ENCODE measurements at places on chromosomes 7 and 10.

DNA sequence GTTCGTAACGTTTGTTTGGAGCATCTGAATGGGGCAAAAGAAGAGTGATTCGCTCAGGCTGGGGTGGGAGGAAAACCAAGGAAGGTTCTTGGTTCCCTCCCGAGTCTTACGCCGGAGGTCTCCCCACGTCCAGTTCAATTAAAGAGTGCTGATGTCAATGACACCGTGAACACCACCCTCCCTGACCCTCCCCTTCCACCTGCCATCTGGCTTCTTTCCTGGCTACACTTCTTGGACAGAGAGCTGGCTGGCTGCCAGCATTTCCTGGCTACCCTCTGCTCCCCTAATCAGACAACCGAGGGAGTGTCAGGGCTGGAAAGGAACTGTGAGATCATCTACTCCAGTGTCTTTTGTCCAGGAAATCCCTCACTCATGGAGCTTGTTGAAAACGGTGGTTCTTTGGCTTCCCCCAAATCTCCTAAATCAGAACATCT is 24.1 kb upstream of the FFAR4 start:
- peak; percentile 81 for DNase-seq

GRCh38 chr7:26237035-26237807 is 35.7 kb downstream of the CBX3 start:
- no peak for DNase-seq

GRCh38 chr7:44196450-44196872 is 4.3 kb upstream of the YKT6 start:
- no peak for DNase-seq

DNA sequence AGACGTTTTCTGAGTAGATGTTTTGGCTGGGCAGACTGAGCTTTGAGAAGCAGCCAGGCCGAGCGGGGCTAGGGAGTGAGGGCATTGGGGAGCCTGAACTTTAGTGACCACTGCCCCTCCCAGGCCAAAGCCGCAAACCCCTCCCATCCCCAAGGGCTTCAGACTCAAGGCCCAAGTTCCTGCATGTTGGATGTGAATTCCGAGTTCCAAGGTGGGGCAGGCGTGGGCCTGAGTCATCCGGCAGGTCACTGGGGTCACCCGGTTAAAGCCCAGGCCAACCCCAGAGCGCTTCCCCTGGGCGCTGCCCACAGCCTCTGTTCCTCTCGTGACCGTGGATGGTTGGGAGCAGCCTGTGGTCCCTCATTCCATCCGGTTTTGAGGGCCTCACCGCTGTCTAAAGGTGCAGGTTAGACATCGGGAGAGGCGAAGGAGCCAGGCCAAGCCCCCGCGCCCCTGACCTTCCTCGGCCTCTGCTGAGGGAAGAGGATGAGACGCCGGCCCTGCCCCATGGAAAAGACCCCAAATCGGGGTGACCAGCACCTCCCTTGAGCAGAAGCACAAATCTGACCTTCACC is 6.9 kb upstream of the PDGFA start:
- DNase-seq, result no peak

GRCh38 chr10:132722394-132723329 is 63.3 kb downstream of the NKX6-2 start:
- DNase-seq, result no peak

DNA sequence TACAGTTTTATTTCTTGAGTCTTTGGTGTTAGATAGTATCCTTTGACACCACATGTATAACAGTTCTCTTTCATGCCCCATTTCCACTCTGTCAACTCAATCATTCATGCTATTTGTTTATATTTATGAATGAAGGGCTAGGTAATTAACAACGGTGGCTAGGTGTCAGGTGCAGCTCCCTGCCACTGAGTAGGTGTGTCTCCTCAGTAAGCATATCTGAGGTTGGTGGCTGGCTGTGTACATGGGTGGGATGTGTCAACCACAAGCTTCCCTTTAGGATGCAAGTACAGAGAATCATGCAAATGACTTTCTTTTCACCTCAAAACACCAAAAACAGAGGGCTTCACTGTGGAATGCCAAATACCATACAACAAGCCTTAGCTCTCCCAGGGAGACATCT is 83.4 kb downstream of the ZNF365 start:
- DNase-seq, result no peak

GRCh38 chr10:21368022-21368582 is 157.4 kb downstream of the SKIDA1 start:
- DNase-seq, result no peak

- peak; percentile 67 for DNase-seq
Measured at GRCh38 chr7:6650521-6651011, 13.4 kb downstream of the ZNF316 start.

DNA sequence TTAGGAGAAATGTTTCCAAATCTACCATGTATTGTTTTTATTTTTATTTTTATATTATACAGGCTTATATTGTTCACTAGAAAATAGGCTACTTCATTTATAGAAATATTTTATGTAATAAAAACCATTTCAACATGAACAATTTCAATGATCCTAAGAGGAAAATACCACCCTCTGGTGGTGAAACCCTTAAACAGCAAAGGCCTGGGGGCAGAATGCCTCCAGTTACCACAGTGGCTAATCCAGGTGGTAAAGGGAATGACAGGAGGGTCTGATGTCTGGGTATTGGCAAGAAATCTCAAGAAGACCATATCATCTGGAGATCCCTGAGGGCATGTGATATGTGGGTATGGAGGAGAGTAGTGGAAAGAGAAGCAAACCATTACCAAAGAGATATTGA is 19.3 kb downstream of the MACC1 start:
- DNase-seq, result no peak

DNA sequence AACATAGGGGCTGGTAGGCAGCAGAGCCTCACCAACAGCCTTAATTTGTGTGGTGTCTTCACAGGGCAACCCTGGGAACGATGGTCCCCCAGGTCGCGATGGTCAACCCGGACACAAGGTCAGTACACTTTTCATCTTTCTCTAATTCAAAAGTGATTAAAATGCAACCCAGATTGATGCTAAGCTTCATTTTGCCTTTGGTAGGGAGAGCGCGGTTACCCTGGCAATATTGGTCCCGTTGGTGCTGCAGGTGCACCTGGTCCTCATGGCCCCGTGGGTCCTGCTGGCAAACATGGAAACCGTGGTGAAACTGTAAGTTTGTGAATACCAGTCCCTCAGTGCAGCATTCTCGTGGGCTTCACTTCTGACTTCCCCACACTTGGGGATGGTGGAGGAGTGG is 30.9 kb downstream of the COL1A2 start:
- no peak for DNase-seq

DNA sequence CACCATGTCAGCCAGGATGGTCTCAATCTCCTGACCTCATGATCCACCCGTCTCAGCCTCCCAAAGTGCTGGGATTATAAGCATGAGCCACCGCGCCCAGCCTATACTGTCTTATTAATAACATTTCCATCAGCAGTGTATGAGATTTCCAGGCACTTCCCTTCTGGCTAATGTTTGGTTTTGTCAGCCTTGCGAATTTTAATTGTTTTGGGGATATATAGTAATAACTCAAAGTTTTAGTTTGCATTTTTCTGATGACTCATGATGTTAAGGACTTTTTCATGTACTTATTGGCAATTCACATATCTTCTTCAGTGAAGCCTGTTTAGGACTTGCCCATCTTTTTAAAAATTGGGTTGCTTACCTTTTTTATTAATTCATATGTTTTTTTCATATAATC is 76.0 kb downstream of the TMEM270 start:
- no peak for DNase-seq

GRCh38 chr10:75782463-75783248 is 351.2 kb downstream of the LRMDA start:
- DNase-seq, result no peak

DNA sequence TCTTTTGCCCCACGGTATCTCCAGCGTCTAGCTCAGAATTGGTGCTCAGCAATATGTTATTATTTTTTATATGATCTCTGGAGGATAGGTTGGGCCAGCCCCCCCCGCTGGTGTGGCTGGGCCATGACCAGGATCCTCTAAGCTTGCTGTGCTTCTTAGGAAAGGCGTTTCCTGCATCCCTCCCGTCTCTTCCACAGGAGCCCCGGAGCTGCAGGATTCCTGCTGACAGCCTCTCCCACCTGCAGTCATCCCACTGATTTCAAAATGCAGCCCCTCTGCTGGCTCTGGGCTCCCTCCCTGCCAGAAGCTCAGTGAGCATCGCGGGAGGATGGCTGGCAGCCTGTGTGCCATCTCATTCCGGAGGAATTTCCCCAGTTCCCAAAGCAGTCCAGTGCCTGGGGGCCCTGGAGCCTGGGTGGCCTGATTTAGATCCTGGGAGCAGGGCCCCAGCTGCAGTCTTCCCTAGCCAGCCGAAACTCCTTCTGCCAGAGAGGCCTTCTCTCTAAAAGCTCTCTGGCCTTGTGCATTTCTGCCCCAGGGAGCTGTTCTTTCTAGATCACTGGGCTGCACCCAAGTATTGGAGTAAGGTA is 21.8 kb upstream of the GOLGA7B start:
- peak; percentile 53 for DNase-seq

GRCh38 chr10:62735464-62736167 is 68.9 kb upstream of the ADO start:
- DNase-seq, result no peak

GRCh38 chr7:74612015-74612829 is 45.3 kb upstream of the GTF2I start:
- no peak for DNase-seq

- no peak for DNase-seq
Measured at GRCh38 chr10:33212061-33212748, 122.3 kb downstream of the NRP1 start.

GRCh38 chr10:113538151-113538550 is 14.7 kb upstream of the HABP2 start:
- DNase-seq, result no peak

DNA sequence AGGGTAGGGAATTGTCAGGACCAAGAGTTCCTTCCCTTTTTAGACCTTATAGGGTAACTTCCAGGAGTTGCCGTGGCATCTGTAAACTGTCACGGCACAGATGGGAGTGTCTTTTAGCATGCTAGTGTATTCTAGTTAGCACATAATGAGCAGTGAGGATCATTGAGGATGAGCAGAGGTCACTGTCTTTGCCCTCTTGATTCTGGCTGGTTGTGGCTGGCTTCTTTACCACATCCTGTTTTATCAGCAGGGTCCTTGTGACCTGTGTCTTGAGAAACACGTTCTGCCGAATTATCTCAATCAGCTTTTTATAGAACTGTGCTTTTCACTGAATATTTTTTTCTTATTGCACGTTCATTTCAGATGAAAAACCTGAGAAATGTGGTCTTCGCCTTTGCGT is 41.5 kb downstream of the MINPP1 start:
- peak; percentile 52 for DNase-seq

DNA sequence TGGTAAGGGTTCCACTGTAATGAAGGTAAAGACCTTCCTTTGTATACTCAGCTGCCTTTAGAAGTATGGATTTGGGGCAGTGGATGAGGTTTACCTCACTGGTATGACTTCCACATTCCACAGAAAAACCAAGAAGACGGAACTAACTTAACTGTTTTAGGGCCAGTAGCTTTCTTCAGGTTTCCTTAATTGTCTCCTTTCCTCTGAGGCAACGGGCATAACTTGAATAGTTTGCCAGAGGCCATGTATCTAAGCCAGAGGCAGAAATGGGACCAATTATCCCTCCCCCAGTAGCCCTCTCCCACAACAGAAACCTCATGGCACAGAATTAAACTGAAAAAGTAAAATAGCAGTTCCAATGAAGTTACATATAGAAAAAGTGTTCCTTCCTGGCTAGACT is 281.7 kb downstream of the PHTF2 start:
- DNase-seq, result no peak

GRCh38 chr7:112790586-112791003 is 402 bp upstream of the TMEM168 start:
- DNase-seq, result no peak

DNA sequence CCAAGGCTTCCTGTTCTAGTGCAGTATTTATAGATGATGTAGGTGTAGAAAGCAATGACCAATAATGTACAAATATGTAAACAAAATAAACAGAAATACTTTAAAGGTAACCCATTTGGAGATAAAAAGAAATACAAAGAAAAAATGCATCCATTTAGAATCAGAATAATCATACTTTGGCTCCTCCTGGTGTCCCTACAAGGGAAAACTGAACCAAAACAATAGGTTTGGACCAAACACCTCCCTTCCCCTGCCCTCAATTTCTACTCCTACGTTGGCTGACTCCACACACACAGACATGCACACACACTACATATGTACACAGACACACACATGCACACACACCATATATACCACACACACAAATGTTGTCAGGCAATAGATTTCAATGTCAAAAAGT is 36.0 kb downstream of the C10orf143 start:
- no peak for DNase-seq

DNA sequence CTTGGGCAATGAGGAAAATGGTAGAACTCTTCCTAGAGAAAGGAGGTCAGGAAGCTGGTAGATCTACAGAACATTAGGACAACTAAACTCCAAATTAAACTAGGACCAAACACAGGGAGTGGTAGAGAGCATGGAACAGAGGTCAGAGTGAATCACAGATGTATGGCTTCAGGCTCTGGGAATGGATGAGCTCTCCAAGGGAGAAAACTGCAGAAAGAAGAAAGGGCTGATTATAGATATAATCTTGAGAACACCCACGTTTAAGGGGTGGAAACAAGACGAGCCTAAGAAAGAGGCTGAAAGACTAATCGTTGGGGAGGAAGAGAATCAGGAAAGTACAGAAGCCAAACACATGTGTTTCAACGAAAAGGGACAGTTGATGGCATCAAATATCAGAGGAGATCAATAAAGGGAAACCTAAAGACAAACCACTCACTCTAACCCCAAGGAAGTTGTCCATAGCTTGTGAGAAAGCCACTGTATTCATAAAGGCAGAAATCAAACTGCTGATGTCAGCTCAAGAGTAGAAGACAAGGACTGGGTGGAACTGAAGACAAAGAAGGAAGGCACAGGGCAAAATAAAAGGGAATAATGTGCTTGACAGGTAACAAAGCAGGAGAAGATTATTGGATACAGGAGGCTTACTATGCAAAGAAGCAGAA is 41.4 kb downstream of the NUDCD3 start:
- no peak for DNase-seq

DNA sequence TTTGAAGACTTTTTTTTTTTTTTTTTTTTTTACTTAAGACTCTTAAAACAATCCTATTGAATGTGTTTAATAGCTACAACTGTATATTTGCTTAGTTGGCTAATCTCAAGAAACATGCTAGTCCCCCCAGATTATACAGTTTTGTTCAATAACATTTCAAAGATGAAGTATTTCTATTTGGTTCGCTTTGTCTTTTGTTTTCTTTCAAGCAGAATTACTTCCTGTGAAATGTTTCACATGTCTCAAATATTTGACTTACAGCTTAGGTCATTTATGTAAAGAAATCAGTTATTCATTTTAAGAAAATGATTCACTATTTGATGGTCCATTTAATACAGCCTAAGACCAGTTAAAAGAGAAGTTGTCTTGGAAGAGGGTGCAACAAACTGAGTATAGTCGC is 12.8 kb upstream of the LAMB1 start:
- DNase-seq, result no peak

- DNase-seq, result no peak
Measured at GRCh38 chr10:107548301-107548700, 383.8 kb upstream of the SORCS1 start.

DNA sequence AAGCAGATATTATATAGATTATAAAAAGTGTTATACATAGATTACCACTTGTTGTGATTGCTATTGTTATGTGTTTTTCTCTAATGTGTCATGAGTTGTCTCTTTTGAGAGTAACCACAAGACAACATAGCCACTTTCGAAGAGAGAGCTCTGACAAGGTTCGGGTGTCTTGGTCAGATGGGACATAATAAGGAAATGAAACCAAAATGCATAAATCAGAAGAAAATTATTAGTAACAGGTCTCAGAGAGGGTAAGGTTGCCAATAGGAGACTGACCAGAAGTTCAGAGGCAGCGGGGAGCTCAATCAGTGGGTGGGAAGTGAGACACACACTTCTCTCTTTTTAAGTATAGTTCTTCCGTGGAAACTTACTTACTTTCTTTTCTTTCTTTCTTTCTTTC is 639.2 kb upstream of the POT1 start:
- DNase-seq, result no peak

- no peak for DNase-seq
Measured at GRCh38 chr10:48444266-48444665, 137.8 kb downstream of the MAPK8 start.
